NCI-H2107 (cell line): ENCODE measurements at places on chromosomes 2 and 18.

DNA sequence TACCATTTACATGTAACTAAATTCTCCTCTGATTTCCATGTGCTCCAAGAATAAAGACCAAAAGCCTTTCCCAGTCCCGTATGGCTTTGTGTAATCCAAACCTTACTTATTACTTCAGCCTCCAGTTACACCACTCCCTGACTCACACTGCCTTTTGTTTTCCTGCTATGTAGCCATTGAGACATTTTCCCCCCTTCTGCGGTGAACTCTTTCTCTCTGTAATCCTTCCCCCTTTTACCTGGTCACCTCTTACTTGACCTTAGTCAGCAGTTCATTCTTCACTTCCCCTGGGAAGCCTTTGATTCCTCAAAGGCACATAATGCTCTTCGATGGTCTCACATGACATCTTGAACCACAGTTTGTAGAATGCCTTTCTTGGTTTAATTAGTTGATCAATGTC, 256.0 kb upstream of the FANCL start:
- DNase-seq: no peak

DNA sequence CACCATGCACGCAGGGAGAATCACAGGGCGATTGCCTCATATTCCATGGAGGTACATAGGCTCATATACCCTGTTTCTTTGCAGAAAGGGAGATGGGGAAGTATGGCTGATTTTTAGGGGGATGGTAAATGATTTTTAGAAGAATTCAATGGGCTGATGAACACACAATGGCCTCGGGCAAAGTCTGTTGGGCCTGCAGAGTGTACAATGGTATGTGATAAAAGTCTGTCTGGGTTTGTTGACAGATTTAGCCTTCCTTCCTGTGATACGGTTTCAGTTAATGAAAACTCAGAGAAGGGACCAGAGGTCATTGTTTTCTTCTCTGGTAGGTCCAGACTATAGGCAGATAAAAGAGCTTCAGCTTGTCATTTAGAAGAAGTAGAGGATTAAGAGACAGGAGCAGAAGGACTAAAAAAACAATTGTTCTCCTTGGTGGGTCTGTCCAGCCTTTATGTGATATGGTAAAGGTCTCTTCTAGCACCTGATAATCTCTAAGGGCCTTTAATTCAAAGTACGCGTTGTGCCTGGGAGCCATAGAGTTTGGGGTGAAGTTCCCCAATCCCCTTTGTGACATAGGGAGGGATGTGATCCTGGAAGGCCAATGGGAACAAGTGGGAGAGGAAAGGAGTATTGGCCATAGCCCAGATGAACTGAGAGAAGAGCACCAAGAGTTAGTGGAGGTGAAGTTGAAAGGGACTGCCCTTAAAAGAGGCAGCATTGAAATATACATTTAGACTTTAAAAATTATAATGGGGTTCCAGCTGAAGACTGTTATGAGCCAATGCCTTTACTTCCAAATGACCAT, 107.5 kb upstream of the SERPINE2 start:
- no peak for DNase-seq

DNA sequence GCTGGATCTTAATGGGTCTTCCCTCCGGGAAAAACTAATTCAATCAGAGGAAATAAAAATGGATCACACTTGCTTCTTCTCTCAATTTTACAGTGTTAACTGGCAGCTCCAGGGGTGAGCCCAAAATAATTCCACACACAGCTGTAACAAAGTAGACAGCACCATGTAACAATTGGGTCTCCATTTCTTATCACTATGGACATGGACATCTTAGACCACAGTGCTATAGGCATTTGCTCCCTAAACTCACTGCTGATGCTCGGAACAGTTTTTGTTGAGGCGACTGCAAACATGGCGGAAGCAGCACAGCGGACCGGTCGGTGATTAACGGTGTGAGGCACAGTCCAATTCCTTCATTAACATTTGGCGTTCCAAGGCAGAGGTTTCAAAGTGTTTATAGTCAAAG, 144.7 kb upstream of the NCK2 start:
- DNase-seq: no peak

DNA sequence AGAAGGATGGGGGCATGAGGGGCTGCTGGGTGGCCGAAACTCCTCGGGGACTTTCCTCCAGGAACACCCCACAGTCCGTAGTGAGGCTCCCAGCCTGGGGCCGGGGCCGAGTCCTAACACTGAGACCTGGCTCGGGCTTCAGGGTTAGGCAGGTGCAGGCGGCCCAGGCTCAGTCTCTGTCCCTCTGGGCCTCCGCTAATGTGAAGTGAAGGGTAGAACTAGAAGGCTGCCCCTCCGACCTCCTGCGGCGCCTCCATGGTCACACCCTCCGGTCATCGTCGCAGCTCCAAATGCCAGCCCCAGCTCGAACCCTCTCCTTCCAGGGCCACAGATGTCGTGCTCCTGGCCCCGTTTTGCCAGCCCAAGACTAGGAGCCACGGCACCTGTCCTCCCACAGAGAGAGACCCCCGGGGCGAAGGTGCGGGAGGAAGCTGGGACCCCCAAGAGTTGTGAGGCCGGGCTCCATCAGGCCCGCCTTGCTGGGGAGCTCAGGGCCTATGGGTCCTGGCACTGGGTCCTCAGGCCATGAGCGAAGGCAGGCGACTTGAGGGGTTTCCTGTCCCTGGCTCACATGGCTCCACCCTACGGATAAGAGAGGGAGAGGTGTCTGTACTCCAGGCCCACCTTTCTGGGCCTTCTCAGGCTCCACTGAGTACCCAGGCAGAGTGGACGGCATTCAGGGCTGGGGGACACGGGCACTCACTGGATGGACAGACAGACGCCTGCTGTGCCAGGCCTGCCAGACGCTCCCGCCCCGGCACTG, 797 bp downstream of the ANO7 start:
- DNase-seq: no peak
